ENCODE measurements at places on chromosomes 7 and 10.

- DNase-seq, result no peak
Observed at GRCh38 chr10:114652402-114653368, 5.4 kb downstream of the ABLIM1 start.

- no peak for DNase-seq
Observed at GRCh38 chr10:33963729-33964128, 629.3 kb upstream of the NRP1 start.

- no peak for DNase-seq
Observed at GRCh38 chr7:92763636-92764423, 72.5 kb downstream of the CDK6 start.

GRCh38 chr7:96127746-96128145 is 194.2 kb downstream of the SLC25A13 start:
- DNase-seq, result no peak

GRCh38 chr10:128866551-128866950 is 600.5 kb upstream of the MGMT start:
- DNase-seq, result no peak

DNA sequence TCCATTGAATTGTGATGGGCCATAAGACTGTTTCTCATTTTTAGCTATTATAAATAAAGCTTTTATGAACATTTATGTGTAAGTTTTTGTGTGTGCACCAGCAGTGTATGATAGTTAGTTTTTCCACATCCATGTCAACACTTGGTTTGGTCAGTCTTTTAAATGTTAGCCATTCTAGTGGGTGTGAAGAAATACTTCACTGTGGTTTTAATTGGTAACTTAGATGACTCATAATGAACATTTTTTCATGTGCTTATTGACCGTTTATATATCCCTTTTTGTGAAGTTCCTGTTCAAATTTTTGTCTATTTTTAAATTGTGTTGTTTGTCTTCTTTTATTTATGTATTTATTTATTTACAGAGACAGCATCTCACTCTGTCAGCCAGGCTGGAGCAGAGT is 23.6 kb upstream of the PDK4 start:
- DNase-seq, result no peak

- no peak for DNase-seq
Observed at GRCh38 chr10:6689036-6689435, 109.0 kb upstream of the PRKCQ start.

DNA sequence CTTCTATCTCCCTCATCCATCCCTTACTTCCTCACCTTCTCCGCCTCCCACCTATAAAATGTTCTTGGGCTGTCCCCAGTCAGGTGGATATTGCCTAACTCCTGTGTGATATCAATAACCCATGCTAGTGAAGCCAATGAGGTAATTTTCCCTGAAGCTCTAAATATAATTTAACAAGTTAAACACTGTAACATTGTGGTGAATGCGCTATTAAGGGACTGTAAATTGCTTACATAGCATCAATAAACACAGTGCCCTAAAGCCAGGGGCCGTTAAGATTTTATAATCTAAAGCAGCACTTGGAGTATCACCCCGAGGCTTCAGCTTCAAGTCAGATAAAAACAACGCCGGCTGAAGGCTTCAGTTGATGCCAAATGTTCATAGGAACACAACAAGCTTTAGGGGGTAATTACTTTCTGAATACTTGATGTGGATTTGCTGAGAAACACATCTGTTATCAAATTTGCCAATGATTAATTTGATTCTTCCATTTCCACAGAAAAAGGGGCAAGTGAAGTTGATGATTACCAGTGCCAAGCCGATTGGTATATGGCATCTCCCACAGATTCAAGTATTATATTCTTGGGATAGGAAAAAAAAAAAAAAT is 138.4 kb downstream of the CREB5 start:
- DNase-seq, result no peak

- no peak for DNase-seq
Observed at GRCh38 chr10:87935290-87936141, 72.1 kb downstream of the PTEN start.

DNA sequence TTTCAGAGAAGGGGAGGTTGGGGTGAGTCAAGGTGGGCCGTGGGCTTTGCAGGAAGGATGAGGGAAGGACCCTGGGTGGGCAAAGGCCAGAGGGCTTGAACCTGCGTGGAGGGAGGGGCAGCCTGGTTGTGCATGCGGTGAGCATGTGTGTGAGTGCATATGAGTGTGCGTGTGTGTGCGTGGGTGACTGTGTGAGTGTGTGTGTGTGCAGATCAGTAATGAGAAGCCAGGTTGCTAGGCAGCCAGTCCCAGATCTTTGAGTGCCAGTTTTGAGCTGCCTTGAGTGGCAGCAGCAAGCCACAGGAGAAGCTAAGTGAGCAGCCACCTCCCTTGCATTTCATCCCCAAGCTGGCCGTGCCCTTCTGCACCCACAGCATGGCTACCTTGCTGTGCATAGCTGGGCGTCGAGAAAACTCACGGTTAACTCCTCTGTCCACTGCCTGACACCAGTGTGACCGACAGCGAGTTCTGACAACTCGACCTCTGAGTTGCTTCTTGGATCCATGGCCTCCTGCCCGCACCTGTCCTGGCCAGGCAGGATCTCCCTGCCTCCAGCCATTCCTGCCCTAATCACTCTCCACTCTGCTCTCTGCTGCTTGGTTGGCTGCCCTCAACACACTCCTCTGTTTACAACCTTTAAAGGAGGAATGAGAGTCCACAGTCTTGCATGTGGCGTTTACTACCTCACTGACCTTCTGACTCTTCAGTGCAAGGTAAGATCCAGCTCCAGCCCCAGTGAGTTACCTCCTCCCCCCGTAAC is 775.4 kb downstream of the TYW1 start:
- no peak for DNase-seq

DNA sequence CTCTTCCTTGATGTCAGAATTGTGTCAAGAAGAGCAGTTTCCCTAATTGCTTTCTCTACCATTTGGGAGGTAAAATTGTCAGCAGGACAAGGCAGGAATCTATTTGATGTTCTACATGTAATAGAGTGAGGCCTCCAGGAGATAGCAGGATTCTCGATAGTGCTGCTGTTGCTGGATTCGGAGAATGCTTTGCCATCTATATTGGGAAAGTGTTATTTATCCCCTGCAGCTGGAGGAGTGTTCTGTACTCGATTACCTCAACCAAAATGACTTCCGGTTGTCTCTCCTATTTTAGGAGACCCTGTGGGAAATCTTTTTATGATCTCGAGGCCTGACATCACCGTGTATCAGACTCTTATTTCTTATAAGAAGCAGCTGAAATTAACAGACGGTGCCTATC is 217.1 kb downstream of the TMEM178B start:
- no peak for DNase-seq

- no peak for DNase-seq
Observed at GRCh38 chr10:133592716-133593115, 27.3 kb upstream of the SYCE1 start.

DNA sequence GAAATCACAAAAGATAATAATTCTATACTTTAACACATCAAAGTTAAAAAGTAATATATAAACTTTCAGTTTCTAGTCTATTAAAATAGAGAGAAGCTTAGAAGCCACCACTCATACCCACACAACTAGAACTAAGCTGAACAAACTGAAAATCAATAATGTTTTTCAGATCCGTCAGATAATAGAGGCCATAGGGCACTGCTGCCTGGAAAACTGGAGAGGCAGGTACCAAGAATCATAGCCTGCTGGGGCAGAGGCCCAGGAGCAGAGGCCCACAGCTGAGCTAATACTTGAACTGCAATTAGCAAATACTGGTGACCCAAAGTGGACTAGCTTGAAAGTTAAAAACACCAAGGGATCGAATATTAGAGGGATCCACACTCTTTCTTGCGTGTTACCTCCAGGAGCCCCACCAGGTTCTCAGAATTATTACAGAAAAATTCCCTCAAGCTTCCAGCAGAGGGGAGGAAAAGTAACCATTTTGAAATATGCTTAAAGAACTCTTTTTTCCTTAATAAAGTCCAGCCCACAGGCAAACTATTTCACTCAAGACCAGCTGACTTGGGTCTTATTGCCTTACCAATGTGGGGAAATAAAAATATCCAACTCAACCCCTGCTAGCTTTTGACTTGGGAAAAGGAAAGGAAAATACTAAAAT is 774.1 kb upstream of the IGFBP3 start:
- DNase-seq, result no peak

DNA sequence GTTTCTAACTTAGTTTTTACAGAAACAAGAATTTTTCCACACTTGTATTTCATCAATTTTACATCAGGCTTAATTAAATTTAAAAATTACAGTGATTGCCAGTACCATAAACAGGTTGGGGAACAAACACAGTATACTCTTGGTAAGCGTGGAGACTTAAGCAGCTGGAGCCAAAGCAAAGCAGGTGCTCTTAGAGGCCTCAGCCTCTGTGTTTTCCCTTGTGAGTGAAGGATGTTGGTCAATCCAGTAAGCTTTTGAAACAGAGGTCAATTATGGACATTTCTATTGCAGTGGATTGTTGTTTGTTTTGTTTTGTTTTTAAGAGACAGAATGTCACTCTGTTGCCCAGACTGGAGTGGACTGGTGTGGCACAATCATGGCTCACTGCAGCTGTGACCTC is 100.6 kb upstream of the CELF2 start:
- no peak for DNase-seq

GRCh38 chr7:33882950-33883670 is 22.2 kb upstream of the BMPER start:
- no peak for DNase-seq

DNA sequence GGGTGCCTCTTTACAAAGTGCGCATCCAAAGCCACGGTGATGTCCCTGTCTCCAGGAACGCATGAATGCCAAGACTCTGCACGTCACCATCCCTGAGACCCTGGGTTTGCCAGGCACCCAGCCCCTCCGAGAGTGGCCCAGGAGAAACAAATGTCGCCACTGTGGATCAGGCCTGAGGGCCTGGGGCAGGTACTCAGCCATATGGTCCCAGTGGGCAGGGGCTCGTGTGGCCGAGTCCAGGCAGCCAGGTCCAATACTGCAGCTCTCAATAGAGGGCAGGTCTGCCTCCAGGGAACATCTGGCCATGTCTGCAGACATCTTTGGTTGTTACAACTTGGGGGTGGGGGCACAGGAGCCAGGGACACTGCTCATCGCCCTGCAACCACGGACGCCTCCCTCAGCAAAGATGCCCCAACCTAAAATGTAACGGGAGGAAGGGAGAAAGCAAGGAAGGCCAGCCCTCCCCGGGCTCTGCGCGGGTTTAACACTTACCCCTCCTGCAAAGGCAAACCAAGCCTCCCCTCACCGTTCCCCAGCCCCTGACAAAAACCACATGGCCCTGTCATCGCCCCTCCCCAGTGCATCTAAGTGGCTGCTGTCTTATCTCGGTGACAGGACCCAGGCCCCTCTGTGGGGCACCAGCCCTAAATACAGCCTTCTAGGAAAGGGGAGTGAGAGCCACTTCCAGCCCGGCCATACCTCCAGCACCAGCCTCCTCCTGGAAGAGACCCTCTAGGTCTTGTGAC is 10.3 kb upstream of the PAPOLB start:
- DNase-seq, result no peak

DNA sequence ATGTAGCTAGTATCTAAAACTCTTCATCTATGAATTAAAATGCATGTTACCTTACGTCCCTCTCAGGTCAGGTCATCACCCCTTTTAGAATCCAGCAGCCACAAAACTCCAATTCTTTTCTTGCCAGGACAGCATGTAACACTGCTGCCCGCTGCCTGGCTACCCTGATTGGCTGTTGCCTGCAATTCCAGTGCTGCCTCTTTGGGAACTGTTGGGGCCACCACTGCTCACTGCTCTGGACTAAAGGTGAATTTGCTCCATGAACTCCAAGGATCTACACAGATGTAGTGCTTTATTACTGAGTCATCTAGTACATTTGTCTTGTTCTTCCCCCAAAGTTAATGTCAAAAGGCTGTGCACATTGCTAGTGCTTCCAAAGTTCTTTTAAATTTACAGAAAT is 40.4 kb downstream of the SCIN start:
- DNase-seq, result no peak

- no peak for DNase-seq
Observed at GRCh38 chr10:29860166-29860565, 199.2 kb downstream of the JCAD start.

DNA sequence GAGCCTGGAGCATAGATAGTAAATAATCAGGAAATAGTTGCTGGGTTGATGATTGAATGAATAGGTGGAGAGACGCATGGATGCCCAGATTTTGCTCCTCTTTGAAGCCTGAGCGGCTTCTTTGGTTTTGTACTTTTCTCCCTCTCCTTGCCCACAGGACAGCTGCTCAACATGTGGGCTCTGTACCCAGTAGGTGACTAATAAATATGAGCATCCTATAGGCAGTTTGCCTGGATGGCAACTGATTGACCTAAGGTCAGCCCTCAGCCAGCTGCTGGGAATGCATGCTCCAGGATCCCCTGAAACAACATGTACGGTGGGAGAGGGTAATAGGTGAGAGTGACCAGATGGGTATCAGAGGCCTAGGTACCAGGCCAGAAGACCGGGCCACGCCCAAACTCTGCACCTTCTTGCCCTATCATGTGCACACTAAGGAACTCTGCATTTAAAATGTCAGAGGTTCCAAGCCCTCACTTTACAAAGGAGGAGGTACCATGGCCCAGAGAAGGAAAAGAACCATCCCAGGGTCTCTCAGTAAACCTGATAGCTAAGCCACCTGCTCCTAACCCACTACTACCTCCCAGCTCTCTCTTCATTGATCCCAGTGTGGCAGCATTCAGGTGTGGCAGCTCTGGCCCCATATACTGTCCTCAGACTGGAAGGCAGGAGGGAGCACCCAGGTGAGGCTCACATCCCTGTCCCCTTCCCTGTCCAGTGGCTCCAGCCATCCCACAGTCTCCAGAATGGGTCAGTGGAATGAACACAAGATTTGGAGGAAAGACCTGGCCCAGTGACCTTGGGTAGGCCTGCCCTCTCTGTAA is 2.7 kb upstream of the ZCCHC24 start:
- DNase-seq, result no peak

GRCh38 chr10:102419269-102420180 is 940 bp upstream of the PSD start:
- no peak for DNase-seq

- no peak for DNase-seq
Observed at GRCh38 chr10:47349516-47349915, 1.4 kb downstream of the RBP3 start.

DNA sequence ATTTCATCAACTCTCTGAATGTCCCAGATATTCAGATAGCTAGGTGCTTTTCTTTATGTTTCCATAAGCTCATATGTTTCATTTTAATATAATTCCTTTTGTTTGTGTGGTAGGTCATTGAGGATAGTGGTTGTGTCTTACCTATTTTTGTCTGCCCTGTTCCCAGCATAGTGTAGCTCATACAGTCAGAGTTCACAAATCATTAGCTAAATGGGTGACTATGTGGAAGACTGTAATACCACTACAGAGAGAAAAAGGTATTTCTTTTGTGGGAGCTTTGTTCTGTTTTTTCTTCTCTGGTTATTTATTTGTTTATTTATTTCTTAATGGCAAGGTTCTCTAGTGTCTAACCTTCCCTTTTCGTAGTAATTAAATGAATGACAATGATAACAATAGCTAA is 39.8 kb downstream of the EXOC4 start:
- DNase-seq, result no peak

DNA sequence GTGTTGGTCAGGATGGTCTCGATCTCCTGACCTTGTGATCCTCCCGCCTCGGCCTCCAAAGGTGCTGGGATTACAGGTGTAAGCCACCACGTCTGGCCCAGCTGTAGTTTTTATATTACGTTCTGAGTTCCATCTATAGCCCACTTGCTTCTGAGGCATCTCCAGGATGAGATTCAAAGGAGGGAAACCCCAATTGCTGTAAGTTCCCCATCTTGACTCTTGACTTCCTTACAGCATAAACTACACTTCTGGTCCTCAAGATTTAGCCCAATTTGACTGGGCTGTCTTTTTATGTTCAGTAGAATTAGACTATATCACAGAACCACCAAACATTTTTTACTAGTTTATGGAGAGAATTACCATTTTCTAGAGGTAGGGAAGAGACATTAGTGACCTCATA is 44.3 kb downstream of the CCM2 start:
- no peak for DNase-seq
